ENCODE measurements at places on chromosomes 7 and 10. TPM values are rescaled to one million over a fixed set of nuclear protein-coding genes. Genes with fewer than 3 reads are reported as not detected.

CDC14C gene
- total RNA-seq, result not detected

ORC5 gene
- 20.7 TPM for total RNA-seq

FEZF1 gene
- not detected for total RNA-seq

OPN1SW gene
- total RNA-seq, result not detected

ITPRID1 gene
- total RNA-seq, result not detected

MACC1 gene
- total RNA-seq, result 0.93 TPM

CC2D2B gene
- 0.05 TPM for total RNA-seq

CNPY1 gene
- not detected for total RNA-seq

CALHM2 gene
- 1.6 TPM for total RNA-seq

FAM25A gene
- total RNA-seq, result not detected

AGR2 gene
- total RNA-seq, result 0.37 TPM

SYNPO2L gene
- not detected for total RNA-seq

TAC1 gene
- total RNA-seq, result not detected

CADPS2 gene
- 41.1 TPM for total RNA-seq

GNAT3 gene
- not detected for total RNA-seq

TRIM50 gene
- 0.17 TPM for total RNA-seq

SMO gene
- total RNA-seq, result 14.3 TPM

CASP2 gene
- 4.5 TPM for total RNA-seq

PNLIPRP3 gene
- not detected for total RNA-seq

PAPSS2 gene
- total RNA-seq, result 24.3 TPM

MLXIPL gene
- total RNA-seq, result 50.3 TPM

IFIT5 gene
- total RNA-seq, result 10.7 TPM

NUTM2E gene
- total RNA-seq, result 0.08 TPM

GNG11 gene
- total RNA-seq, result 5.2 TPM

PDLIM1 gene
- total RNA-seq, result 22.3 TPM

CCDC126 gene
- 6.2 TPM for total RNA-seq

LHFPL3 gene
- not detected for total RNA-seq

NUDT13 gene
- total RNA-seq, result 4.0 TPM

RFC2 gene
- 23.8 TPM for total RNA-seq

COL1A2 gene
- 86.2 TPM for total RNA-seq

SUMF2 gene
- total RNA-seq, result 75.3 TPM

C10orf67 gene
- total RNA-seq, result not detected
